CD4-positive, alpha-beta memory T cell (primary cell): ENCODE measurements at places on chromosomes 3 and 15.

DNA sequence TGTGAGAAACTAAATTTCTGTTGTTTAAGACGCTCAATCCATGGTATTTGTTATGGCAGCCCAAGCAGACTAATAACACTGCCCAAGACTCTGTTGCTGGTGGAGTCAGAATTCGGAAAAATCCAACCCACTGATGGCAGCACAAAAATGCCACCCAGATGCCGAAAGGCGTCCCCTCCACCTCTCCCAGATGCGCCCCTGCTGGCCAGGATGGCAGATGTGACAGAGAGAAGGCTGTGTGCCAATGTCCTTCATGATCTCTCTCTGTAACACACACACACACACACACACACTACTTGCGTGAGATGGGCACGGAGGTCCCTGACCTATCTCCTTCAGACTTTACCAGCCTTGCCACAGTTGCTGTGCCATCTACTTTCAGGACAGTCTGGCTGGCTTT is 10.9 kb upstream of the LYSMD4 start:
- H3K27me3 ChIP-seq: no peaks in the 10 kb centered on the region
- H3K4me1 ChIP-seq: no peaks in the 10 kb centered on the region
- no peak for DNase-seq
- no peak overlapping the region for H3K4me3 ChIP-seq

DNA sequence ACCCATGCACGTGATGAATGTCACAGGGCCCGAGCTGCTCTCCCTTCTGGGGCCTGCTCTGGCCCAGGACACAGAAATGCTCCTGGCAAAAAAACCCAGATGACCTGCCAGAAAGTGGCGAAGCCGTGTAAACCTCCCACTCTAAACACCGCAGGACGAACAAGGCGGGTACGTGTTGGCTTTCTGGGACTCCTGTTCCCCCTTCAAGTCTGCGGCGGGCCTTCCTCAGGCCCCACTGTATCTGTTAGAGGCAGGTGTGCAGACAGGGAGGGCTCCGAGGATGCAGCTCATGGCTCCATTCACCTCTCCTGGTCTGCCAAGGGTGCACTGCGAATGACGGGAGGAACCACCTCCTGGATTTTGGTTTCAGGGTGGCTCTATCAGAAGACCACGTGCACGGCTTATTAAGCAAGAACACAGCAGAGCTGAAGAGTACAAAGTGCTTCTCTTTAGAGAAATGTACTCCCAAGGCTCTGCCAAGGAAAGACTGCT is 173.8 kb downstream of the ADAMTS17 start:
- no peak for DNase-seq
- no peaks in the 10 kb centered on the region for H3K36me3 ChIP-seq
- no peak overlapping the region for H3K4me3 ChIP-seq
- H3K4me1 ChIP-seq: no peaks in the 10 kb centered on the region

DNA sequence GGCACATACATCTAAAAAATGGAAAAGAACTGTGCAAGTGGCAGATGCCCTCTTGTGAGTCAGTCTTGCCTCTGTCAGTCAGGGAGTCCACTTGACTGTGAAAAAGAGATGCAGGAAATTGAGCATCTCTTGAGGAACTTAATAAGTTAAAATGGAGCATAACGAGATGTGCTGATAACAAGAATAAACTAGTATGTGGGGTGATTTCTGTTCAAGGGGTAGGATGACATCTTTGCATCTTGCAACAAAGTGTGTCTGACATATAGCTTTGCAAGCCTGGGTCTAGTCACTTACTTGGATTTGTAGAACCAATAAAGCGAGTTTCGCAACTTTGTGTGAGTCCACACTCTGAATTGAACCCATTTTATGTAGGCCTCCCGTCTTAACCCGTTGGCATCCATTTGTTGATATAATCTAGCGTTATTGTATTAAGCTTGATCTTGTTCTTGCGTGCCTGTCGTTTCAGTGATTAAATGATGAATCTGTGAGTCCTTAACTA is 2.2 kb downstream of the USP3 start:
- H3K4me1 ChIP-seq: peaks cover 81% of the 10 kb centered on the region
- peak overlapping the region; percentile 62 for H3K4me3 ChIP-seq
- peak; percentile 40 for DNase-seq
- peak overlapping the region; percentile 98 for H3K27ac ChIP-seq
- H3K27me3 ChIP-seq: no peaks in the 10 kb centered on the region

- H3K4me3 ChIP-seq: no peak overlapping the region
- no peaks in the 10 kb centered on the region for H3K36me3 ChIP-seq
- H3K27me3 ChIP-seq: no peaks in the 10 kb centered on the region
- no peak overlapping the region for H3K27ac ChIP-seq
These were observed 37.6 kb downstream of the TRA2B start for GRCh38 chr3:185900228-185900627.

GRCh38 chr3:110521019-110521418 is 550.6 kb upstream of the NECTIN3 start:
- DNase-seq: no peak
- H3K27me3 ChIP-seq: no peaks in the 10 kb centered on the region
- no peak overlapping the region for H3K27ac ChIP-seq
- H3K36me3 ChIP-seq: no peaks in the 10 kb centered on the region

DNA sequence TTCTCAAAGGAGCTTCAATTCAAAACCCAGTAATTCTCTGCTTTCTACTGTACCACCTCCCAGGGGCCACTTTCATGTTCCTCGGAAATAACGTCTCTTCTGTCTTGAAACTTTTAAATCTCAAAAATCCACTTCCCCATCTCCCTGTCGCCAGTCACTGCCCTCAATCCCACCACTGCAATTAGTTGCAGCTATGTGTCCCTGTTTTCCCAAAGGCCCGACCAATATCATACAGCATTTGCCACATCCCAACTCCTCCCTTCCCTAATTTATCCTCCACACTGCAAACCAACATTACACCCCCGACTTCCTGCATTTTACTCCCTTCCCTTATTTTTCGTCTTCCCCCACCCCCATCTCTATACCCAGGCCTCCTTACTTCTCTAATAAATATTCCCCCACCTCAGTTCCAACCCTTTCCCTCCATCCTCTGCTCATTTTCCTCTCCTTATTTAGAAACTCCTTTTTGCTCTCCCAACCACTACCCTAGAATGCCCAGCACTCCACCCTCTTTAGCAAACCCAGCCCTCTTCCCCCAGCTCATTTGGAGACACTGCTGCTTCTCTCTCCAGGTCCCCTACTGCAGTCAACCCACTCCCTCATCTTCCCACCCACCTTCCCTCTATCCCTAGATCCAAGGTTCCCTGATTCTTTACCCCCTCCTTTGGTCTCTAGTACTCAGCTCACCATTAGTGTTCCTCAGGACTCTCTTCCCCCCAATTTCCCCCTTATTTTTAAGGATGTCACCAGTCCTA is 1.1 kb downstream of the NPTN start:
- H3K4me1 ChIP-seq: peaks cover 37% of the 10 kb centered on the region
- peak overlapping the region; percentile 62 for H3K27ac ChIP-seq
- H3K36me3 ChIP-seq: no peaks in the 10 kb centered on the region
- H3K27me3 ChIP-seq: no peaks in the 10 kb centered on the region
- H3K4me3 ChIP-seq: peak overlapping the region; percentile 61

DNA sequence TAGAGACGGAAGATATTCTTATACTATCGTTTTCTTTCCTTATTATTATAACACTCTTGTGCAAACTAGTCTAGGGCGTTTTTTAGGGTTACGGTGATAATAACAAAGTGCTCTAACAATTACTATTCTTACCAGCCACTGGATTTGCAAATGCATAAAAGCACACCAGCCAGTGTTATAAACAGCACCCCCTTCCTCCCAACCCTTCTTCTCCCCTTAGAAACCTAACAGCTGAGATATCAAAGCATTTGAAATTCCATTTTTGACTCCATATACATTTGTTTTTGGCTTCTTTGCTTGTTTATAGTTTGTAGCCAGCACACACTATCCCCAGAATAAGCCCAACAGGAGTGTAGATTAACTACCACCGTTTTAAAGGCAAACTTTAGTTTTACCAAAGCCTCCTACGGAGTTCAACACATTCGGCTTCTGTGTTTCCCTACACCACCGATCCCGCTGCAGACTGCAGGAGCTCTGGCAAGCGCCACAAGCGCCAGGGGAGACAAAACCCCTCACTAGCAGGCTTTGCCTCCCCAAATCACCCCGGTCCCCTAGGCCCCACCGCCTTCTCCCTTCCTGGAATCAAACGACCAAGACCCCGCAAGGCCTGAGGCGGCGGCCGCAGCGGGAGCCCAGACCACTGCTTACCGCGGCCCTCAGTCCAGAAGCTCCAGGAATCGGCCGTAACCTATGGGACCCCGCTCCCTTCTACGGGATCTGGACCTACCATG is 461 bp downstream of the COPB2 start:
- H3K27ac ChIP-seq: peak overlapping the region; percentile 93
- H3K27me3 ChIP-seq: no peaks in the 10 kb centered on the region
- H3K4me1 ChIP-seq: peaks cover 38% of the 10 kb centered on the region
- no peaks in the 10 kb centered on the region for H3K36me3 ChIP-seq
- H3K4me3 ChIP-seq: peak overlapping the region; percentile 97

- H3K36me3 ChIP-seq: no peaks in the 10 kb centered on the region
- no peak overlapping the region for H3K27ac ChIP-seq
- H3K4me1 ChIP-seq: peaks cover 14% of the 10 kb centered on the region
- H3K27me3 ChIP-seq: no peaks in the 10 kb centered on the region
- H3K4me3 ChIP-seq: no peak overlapping the region
These were observed 84.3 kb upstream of the PRTG start for GRCh38 chr15:55827204-55827603.

DNA sequence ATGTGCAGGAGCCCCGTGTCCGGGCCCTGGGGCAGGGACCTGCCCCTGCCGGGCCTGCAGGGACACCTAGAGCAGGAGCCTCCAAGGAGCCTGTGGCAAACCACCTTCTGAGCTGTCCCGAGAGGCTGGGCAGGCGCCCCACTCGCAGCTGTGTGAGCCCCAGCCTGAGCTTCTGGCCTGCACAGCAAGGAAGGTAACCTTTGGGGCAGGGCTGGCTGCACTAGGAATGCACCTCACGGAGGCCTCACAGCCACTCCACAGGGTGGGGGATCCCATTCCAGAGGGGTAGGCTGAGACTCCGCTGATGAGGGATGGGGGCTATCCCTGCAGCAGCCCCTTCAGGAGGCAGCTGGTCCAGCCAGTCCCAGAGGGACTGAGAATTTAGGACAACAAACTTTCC is 68.1 kb downstream of the DNAJB8 start:
- H3K27ac ChIP-seq: no peak overlapping the region
- H3K4me3 ChIP-seq: no peak overlapping the region
- H3K27me3 ChIP-seq: no peaks in the 10 kb centered on the region
- H3K4me1 ChIP-seq: no peaks in the 10 kb centered on the region
- DNase-seq: no peak
- no peaks in the 10 kb centered on the region for H3K36me3 ChIP-seq

- no peak overlapping the region for H3K27ac ChIP-seq
- H3K36me3 ChIP-seq: peaks cover 26% of the 10 kb centered on the region
- peaks cover 25% of the 10 kb centered on the region for H3K4me1 ChIP-seq
- peak; percentile 34 for DNase-seq
- no peaks in the 10 kb centered on the region for H3K27me3 ChIP-seq
These were observed 18.7 kb upstream of the PTPN9 start for GRCh38 chr15:75597667-75598341.

DNA sequence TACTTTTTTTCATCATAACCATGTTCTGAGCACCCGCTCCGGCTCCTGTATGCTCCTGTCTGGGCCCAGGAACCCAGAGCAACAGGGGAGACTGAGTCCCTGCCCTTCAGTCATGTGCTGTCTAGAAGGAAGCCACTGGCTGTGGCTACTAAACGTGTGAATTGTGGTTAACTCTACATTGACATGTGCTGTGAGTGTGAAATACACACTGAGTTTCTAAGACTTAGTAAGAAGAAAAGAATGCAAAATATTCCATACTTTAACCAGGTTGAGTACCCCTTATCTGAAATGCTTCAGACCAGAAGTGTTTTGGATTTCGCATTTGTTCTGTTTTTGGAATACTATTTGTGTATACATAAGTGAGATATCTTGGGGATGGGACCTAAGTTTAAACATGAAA is 42.8 kb upstream of the CGNL1 start:
- H3K27ac ChIP-seq: no peak overlapping the region
- H3K36me3 ChIP-seq: no peaks in the 10 kb centered on the region
- H3K4me3 ChIP-seq: no peak overlapping the region
- no peak for DNase-seq
- H3K4me1 ChIP-seq: no peaks in the 10 kb centered on the region
- no peaks in the 10 kb centered on the region for H3K27me3 ChIP-seq

DNA sequence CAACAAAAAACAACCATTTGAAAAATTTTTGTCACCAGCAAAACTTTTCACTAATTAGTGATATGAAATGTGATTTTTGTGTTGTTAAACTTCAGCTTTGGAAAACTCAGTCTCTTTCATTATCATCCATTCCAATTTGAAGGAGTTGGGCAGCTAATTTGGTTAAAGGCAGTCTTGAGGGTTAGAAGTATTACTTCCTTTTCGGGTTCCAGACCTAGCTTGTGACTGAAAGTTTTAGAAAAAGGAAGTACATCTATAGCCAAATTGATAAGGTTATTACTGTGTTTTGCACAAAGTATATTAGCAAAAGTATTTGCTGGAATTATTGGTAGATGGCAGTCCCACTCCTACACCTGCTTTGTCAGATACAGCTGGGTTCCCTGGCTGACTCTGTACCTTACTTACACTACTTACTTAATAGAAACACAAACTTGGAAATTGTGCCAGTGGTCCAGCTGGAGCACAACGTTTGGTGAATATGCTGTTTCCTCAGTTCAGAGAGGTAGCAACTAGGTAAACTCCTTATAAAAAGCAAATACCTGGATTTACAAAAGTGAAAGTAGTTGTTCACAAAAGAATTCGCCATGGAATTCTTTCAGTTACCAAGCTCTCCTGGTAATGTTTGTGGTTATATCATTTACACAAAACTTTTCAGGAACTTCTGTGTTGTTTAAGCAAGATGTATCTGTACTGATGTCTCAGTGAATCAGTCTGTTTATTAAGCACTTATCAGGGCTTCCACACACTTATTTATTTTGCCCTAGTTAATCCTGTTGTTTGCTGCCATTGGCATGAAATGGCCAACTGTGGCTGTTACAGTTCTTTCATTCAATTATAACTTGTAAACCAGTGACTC is 31.6 kb downstream of the TIPARP start:
- H3K27ac ChIP-seq: no peak overlapping the region
- no peak overlapping the region for H3K4me3 ChIP-seq
- peaks cover 47% of the 10 kb centered on the region for H3K36me3 ChIP-seq
- H3K4me1 ChIP-seq: no peaks in the 10 kb centered on the region
- H3K27me3 ChIP-seq: no peaks in the 10 kb centered on the region

- no peaks in the 10 kb centered on the region for H3K36me3 ChIP-seq
- H3K4me1 ChIP-seq: no peaks in the 10 kb centered on the region
- H3K27ac ChIP-seq: no peak overlapping the region
These were observed 290.5 kb downstream of the NAALADL2 start for GRCh38 chr3:175149675-175150074.

GRCh38 chr3:77690284-77690845 is 650.5 kb downstream of the ROBO2 start:
- H3K27me3 ChIP-seq: no peaks in the 10 kb centered on the region
- H3K27ac ChIP-seq: no peak overlapping the region
- no peak overlapping the region for H3K4me3 ChIP-seq
- DNase-seq: no peak
- H3K36me3 ChIP-seq: no peaks in the 10 kb centered on the region

DNA sequence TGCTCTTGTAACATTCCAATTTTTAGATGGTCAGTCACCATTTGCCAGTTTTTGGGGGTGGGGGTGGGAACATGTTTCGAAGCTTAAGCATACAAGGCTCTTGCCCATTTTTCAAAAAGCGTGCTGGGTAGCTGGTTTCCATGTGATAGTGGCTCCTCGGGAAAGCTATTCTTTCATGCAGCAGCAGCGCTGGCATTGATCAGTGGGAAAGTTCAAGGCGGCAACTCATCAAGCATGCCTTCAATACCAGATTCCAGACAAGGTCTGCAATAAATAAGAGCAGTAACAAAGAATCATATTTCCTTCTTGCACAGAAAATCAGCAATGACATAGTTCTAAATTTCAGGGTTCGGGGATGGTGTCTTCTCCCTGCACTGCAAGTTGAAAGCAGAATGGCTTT is 133.5 kb upstream of the ONECUT1 start:
- no peak overlapping the region for H3K4me3 ChIP-seq
- DNase-seq: no peak
- no peaks in the 10 kb centered on the region for H3K27me3 ChIP-seq
- H3K4me1 ChIP-seq: no peaks in the 10 kb centered on the region
- no peaks in the 10 kb centered on the region for H3K36me3 ChIP-seq
